ENCODE measurements at places on chromosomes 1 and 21.

- DNase-seq = no peak
Observed at GRCh38 chr1:236627727-236628408, 23.6 kb upstream of the HEATR1 start.

GRCh38 chr1:242455052-242455361 lies 69.5 kb downstream of the PLD5 start:
- no peak for DNase-seq

GRCh38 chr1:42776502-42776901 lies 8.3 kb upstream of the TMEM269 start:
- DNase-seq = no peak

- DNase-seq = no peak
Observed at GRCh38 chr1:200290010-200290685, 119.7 kb downstream of the ZNF281 start.

GRCh38 chr1:147214842-147215539 lies 10.1 kb downstream of the FMO5 start:
- DNase-seq = no peak

- DNase-seq = peak; percentile 51
Observed at GRCh38 chr1:8439015-8439702, 121.2 kb downstream of the SLC45A1 start.

- DNase-seq = no peak
Observed at GRCh38 chr1:118974661-118975060, 13.5 kb downstream of the TBX15 start.

GRCh38 chr1:74964508-74965102 lies 169.6 kb upstream of the LHX8 start:
- DNase-seq = peak; percentile 83

- no peak for DNase-seq
Observed at GRCh38 chr1:108893141-108893530, 16.4 kb downstream of the GPSM2 start.

GRCh38 chr1:116466810-116467557 lies 93.9 kb downstream of the ATP1A1 start:
- no peak for DNase-seq

DNA sequence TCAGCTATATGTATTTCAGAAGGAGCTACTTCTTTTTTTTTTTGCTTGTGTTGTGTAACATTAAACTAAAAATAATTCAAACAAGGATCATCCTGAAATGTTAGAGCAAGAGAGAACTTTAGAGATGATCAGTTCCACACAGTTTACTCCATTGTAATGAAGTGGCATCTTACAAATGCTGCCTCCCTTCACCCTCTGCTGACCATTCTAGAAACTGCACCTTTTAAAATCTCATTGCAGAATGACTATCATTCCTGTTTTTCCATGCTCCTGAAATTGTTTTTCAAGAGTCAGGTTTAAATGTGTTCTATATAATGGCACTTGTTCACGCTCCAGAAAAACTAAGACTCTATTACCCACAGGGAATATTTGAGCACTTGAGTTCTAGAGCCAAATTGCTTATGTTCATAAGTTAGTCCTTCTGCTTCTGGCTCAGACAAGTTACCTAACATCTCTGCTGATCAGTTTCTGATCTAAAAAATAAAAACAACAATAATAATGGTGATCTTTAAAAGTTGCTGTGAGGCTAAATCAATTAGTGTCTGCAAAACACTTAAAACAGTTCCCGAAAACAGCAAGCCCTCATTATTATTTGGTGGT lies 21.5 kb upstream of the SLC44A5 start:
- DNase-seq = no peak

DNA sequence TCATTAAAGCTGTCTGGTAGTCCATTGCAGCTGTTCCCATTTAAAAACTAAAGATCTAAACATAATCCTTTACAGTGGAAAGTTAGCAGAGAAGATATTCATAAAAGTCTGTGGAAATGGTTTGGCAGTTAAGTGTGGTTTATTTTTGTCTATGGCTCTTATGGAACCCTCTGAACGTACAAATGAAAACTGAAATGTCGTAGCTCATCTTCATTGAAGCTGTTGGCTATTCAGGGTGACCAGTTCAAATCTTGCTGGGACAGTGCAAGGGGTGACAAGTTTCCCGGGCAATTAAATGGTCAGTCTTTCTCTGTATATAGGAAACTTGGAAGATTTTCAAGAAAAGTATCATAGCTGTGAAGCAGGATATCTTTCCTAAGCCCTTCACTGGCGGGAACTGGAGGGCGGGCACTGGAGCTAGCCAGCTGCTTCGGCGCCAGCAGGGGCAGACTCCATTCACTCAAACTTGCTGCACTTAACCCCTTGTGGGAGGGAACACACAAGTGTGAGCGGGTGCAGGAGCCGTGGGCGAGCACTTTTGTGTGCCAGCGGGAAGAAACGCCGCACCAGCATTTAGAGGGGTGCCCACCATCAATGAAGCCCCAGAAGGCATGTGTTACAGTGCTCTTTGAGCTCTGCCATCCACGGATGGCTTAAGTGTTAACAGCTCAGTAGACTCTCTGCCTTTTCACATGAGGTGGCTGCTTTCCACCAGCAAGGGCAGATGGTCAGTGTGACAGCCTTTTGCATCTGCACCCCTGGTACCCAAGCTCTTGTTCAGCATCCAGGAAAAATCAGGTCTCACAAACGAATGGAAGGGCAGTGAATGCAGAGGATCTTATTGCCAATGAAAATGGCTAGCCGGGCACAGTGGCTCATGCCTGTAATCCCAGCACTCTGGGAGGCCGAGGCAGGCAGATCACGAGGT lies 232.1 kb upstream of the KAZN start:
- no peak for DNase-seq

- DNase-seq = no peak
Observed at GRCh38 chr1:215517441-215517891, 49.6 kb upstream of the KCTD3 start.

DNA sequence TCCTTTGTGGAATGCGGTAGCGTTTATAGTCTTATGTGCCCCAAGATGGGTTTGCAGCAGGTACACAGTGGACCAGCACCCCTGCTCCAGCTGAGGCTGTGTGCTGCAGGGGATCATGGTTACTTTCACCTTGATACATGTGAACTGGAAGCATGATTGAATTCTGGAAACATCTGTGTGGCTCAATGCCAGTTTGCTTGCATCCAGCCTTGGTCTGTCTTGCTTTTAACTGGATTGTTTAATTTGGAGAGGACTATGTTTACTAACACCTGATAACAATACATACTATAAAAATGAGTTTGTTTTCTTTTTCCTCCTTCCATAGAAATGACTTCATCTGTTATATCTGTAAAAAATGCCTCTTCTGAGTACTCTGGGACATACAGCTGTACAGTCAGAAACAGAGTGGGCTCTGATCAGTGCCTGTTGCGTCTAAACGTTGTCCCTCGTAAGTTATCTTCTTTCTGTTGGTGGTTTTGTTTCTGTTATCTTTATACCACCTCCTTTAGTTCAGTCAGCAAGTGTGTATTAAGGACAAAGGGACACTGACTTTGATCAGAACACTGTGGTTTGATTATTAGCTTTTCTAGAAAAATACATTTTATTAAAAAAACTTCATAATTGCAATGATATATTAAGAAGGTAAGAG lies 47.7 kb downstream of the CXADR start:
- DNase-seq = no peak

GRCh38 chr1:25503551-25504426 lies 39.6 kb upstream of the LDLRAP1 start:
- no peak for DNase-seq

GRCh38 chr1:248622570-248623001 lies 12.3 kb downstream of the OR2T11 start:
- no peak for DNase-seq

- DNase-seq = no peak
Observed at GRCh38 chr1:191419842-191420241, 738.4 kb upstream of the RGS18 start.

DNA sequence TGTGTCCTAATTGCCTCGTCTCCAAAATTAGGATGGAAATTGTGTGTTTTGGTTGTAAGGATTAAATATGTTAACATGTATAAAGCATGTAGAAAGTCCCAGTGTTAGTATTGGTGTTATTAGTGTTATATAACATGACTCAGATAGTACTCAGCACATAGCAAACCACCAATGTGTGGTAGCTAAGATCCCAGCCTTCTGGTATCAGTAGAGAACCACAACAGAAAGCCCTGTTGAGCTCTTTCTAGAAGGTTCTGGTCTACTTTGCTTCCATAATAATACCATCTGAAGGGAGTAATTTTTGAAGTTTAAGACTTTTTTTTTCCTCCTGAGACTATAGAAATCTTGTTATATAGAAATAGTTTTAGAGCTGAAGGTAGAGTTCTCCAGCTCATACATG lies 259.3 kb upstream of the SGIP1 start:
- DNase-seq = no peak

DNA sequence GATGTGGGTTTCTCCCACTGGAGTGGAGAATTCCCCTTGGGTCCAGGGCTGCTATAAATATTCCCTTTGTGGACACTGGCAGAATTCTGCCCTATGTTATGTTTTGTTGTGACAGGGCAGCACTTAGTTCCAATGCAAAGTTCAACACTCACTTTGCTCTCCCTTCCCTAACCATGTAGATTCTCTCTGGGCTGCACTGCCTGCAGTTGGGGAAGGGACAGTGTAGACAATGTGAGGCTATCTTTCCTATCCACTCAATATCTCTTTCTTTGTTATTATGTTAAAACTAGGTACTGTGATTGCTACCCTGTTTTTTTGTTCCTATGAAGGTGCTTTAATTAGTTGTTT lies 19.6 kb downstream of the GPR88 start:
- DNase-seq = no peak

- DNase-seq = no peak
Observed at GRCh38 chr1:84570436-84571149, 3.6 kb downstream of the CTBS start.

DNA sequence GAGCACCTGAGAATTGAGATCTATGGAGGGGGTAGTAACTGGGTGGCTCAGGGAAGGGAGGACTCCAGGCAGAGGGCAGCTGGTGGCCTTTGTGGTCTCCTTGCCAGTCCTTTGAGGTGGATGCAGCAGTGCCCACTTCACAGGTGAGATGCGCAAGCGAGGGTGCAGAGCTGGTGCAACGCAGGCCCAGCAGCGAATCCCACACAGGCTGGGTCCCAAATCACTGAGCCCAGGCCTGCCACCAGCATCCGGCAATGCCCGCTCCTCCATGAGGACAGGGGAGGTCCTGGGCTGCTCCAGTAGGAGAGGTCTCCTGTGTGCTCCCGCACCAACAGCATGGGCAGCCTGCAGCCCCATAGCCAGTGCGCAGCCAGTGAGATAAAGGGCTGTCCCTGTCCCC lies 318.0 kb downstream of the PCP4 start:
- no peak for DNase-seq

DNA sequence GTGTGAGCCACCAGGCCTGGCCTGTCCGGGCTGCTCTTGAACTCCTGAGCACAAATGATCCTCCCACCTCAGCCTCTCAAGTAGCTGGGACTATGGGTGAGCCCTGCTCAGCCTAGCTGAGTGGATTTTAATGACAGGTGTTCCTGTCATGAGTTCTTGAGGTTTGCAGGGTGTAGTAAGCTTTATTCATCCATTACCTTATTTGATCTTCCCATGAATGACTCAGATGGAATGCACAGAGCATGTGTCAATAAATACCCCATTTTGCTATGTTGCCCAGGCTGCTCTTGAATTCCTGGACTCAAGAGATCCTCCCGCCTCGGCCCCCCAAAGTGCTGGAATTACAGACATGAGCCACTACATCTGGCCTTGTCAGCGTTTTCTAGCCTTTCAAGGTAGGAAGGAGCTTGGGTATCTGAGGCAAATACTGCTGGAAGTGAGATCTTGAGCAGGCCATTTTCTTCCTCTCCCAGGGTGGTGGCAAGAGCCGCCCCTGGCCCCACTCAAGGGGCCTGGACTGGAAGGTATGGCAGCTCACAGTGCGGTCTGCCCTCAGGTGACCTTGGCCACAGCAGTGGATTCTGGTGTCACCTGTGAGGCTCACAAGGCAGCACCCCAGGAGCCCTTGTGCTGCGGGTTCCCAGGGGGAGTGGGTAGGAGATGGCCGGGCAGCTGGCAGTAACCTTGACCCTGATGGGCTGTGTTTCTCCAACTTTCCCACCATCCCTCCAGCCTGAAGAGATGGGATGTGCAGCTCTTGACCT lies 20.0 kb downstream of the PIK3CD start:
- no peak for DNase-seq

- no peak for DNase-seq
Observed at GRCh38 chr1:240111558-240111957, 19.9 kb downstream of the FMN2 start.

GRCh38 chr1:210702506-210702905 lies 373.8 kb downstream of the HHAT start:
- no peak for DNase-seq

- DNase-seq = no peak
Observed at GRCh38 chr1:162663086-162663485, 30.8 kb downstream of the DDR2 start.

DNA sequence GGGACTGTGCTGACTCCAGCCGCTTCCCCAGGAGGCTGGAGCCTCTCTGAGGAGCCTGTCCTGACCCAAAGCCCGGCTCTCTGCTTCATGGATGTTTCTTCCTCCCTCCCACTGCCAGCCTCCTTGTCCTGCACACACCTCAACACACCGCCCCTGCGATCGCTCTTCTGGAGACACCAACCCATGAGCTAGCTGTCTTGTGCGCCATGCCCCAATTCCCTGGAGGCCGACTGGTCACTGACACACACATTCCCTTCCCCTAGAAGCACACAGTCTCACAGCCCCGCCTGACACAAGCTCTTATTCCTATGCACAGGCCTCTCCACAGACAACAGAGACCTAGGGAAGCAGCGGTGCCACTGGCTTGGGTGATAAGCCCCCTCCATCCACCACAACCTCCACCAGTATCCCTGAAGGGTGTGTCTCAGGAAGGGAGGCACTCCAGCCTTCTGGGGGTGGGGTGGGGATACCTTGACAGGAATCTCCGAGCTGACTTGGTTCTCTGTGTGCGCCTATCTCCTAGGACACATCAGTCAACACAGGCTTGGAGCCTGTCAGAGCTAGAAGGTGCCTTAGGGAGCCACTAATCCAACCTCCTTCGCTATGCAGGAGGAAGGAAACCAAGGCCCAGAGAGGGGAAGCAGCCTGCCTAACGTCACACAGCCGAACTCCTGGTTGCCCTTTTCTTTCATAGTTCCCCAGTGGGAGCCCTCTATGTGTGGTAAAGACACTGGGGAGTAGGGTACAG lies 31.1 kb downstream of the AHDC1 start:
- DNase-seq = no peak

GRCh38 chr1:109822749-109823542 lies 59.2 kb upstream of the EPS8L3 start:
- DNase-seq = no peak

- DNase-seq = no peak
Observed at GRCh38 chr1:41682845-41683625, 198.6 kb upstream of the EDN2 start.

- DNase-seq = no peak
Observed at GRCh38 chr1:214332946-214333798, 52.2 kb downstream of the SMYD2 start.

- no peak for DNase-seq
Observed at GRCh38 chr1:22444856-22445255, 6.8 kb upstream of the ZBTB40 start.

DNA sequence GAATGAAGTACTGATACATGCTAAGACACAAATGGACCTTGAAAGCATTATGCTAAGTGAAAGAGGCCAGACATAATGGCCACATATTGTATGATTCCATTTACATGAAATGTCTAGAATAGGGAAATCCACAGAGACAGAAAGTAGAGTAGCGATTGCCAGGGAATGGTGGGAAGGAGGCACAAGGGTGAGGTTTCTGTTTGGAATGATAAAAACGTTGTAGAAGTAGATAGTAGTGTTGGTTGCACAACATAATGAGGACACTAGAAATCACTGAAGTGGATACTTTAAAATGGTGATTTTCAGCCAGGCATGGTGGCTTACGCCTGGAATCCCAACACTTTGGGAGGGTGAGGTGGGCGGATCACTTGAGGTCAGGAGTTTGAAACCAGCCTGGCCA lies 97.6 kb upstream of the VANGL1 start:
- no peak for DNase-seq
